ENCODE measurements at places on chromosomes 3 and 15.

- no peak for DNase-seq
Observed at GRCh38 chr3:151156618-151157216, 46.3 kb downstream of the GPR171 start.

DNA sequence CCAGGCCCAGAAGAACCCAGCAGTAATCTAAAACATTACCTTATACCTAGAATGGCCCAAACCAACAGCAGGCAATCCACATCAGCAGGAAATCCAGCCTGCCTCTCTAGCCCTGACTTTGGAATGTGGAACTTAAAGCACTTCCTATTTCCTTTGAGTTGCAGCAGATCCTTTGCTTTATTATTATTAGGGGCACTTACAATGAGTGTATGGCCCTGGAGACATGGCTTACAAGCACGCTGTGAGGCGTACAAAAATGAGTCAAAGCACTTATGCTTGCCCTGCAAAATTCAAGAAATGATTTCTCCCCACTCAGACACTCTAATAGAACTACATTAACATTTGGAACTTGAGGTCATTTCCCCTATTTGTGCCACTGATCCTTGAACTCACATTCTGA is 9.5 kb upstream of the KNSTRN start:
- no peak for DNase-seq

- no peak for DNase-seq
Observed at GRCh38 chr3:35946121-35946853, 307.0 kb downstream of the ARPP21 start.

DNA sequence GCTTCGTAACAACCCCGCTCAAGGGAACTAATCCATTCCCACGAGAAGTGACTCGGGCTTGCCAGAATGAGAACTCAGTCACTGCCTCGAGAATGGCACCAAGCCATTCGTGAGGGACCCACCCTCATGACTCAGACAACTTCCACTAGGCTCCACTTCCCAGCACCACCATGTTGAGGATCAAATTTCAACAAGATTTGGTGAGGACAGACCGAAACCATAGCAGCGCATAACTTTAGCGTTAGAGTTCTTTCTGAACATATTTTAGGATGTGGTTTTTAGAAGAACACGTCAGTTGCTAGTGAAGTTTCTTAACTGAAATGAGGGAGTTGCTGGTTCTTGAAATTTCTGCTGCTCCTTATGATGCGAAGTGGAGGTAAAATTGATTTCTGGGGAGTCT is 13.5 kb downstream of the PTPRG start:
- no peak for DNase-seq

DNA sequence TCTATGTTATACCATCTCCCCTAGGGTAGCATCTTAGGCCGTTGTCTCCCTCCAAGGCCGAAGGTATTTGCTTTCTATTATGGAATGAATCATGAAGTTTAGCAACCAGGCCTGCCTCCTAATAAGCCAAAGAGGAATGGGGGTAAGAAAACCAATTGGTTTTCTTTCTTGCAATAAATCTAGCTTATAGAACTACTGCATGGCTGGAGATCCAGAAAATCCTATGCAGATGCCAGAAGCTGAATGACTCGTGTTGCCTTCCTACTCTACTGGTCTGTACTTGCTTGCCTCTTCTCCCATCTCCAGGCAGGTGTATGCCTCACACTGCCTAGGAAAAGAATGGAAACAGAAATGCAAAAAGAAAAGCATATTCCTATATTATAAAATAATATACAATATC is 31.1 kb upstream of the IL16 start:
- no peak for DNase-seq

GRCh38 chr3:145286937-145287336 is 874.0 kb downstream of the PLOD2 start:
- no peak for DNase-seq

DNA sequence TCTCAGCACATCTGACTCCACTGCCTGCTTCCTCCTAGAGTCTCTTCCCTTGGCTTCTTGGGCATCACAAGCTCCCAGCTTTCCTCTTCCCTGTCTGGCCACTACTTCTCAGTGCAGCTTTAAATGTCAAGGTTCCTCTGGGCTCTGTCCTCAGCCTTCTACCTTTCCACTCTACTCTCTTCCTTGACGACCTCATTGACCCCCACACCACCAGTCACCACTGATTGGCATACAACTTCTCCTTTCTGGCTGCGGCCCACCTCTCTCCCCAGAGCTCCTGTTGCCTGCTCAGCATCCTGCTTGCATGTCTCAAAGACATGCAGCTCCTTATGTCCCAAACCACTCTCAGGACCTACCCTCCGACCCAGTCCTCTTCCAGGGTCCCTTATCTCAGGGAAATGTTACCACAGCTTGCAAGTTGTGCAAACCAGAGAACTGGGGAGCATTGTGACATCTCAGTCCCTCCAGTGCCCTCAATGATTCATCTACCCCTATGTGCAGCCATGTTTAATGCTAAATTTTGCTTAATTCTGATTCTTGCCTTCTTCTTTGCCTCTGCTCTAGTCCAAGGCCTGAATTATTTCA is 49.9 kb downstream of the TRPM1 start:
- no peak for DNase-seq

DNA sequence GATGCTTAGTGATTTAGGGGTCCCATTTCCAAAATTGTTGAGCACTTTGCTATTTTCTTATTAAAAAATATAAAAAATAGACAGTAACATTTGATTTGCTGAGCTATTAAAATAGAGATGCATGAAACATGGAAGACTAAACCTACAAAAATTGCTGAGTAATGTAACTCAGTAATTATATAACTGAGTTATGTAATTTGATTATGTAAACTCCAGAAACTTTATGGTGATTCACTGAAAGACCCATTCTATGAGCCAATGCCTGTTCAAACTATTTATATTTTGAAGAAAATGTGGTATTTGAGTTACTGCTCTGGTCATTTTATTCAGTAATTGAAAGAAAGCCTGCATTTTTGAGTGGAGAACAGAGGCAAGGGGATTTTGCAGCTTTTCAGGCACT is 1221.5 kb upstream of the ALCAM start:
- DNase-seq = no peak

- no peak for DNase-seq
Observed at GRCh38 chr15:60035344-60035743, 31.2 kb downstream of the FOXB1 start.

- no peak for DNase-seq
Observed at GRCh38 chr3:46065294-46065705, 38.0 kb upstream of the XCR1 start.

- no peak for DNase-seq
Observed at GRCh38 chr3:60086811-60087210, 1037.0 kb upstream of the CFAP20DC start.

DNA sequence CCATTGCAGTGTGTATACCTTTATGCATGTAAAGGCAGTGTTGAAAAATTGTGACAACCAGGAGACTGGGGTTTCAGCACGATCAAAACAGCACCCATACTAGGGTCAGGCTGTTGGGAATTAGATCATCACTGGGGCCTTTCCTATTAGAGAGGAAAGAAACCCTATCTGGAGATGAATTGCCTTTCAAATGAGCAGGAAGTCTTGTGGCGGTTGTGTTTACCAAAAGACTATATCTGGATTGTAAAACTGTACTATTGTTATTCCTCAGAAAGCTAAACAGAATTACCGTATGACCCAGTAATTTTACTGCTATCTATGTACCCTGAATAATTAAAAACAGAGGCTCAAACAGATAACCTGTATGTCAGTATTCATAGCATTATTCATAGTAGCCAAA is 10.1 kb downstream of the UBE2E1 start:
- no peak for DNase-seq

GRCh38 chr15:66884115-66884622 is 181.2 kb upstream of the SMAD3 start:
- DNase-seq = no peak

DNA sequence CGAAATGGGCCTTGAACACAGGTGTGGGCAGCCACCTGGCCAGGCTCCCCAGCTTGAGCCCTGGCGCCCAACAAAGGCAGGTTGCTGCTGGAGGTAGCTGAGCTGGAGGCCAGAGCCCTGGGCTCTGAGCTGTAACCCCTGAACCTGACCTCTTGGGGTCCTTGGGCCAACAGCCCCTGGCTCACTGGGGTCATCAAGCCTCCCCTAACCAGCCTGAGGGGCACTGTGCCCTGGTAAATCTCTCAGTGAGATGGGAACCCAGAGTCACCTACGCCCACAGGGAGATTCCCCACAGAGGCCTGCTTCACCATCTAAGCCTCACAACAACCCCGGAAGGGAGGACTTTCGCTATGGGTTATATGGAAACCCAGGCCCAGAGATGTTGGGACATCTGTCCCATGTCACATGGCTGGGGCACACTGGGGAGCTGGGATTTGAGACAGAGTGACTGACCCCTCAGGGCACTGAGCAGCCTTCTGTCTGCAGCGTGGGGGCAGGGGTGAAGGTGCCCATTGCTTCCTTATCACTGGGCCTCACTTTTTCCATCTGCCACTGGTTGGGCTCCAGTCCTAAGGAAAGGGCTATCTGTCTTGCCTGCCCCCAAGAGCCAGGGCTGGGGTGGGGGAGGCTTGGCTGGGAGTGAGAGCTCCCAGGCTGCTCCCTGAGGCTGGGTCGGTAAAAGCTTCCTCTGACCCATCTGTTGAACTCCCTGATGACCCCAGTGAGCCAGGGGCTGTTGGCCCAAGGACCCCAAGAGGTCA is 59.1 kb downstream of the IQSEC1 start:
- DNase-seq = no peak

- DNase-seq = no peak
Observed at GRCh38 chr3:15403495-15403894, 23.8 kb downstream of the METTL6 start.

DNA sequence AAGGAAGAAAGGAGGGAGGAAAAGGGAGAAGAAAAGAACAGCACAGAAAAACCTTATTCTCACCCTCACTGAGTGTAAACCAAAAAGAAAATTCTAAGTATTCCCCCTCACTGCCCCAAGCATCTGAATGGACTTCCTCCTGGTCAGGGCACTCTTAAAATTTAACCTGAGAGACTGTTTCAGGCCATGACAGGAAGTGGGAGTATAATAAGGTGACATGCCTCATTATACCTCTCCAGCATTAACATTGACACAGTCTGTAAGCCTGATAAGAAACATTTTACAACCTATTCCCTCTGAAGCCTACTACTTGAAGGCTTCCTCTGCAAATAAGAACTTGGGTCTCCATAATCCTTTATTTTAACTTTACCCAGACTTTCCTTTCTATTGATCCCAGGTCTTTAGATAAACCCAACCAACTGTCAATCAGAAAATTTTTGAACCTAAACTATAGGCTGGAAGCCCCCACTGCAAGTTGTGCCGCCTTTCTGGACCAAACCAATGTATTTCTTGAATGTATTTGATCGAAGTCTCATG is 41.7 kb downstream of the SLCO2A1 start:
- no peak for DNase-seq

DNA sequence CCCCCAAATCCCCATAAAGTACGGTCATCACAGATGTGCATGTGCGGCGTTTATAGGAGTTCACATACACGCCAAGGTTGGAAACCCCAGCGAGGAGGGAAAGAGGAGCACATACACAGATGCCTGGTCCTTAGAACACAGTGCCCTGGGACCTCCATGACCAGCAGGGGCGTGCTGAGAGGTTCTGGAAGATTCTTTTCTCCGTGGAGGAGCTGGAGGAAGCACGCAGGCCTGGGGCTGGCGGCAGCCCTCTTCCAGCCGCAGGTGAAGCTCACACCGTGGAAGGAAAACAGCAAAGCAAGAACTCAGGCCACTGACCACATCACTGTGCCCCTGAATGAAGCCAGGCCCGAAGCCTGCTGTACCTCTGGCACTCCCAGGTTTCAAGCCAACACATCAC is 61.0 kb upstream of the SEC61A1 start:
- no peak for DNase-seq

GRCh38 chr3:110419096-110419495 is 652.5 kb upstream of the NECTIN3 start:
- DNase-seq = no peak

DNA sequence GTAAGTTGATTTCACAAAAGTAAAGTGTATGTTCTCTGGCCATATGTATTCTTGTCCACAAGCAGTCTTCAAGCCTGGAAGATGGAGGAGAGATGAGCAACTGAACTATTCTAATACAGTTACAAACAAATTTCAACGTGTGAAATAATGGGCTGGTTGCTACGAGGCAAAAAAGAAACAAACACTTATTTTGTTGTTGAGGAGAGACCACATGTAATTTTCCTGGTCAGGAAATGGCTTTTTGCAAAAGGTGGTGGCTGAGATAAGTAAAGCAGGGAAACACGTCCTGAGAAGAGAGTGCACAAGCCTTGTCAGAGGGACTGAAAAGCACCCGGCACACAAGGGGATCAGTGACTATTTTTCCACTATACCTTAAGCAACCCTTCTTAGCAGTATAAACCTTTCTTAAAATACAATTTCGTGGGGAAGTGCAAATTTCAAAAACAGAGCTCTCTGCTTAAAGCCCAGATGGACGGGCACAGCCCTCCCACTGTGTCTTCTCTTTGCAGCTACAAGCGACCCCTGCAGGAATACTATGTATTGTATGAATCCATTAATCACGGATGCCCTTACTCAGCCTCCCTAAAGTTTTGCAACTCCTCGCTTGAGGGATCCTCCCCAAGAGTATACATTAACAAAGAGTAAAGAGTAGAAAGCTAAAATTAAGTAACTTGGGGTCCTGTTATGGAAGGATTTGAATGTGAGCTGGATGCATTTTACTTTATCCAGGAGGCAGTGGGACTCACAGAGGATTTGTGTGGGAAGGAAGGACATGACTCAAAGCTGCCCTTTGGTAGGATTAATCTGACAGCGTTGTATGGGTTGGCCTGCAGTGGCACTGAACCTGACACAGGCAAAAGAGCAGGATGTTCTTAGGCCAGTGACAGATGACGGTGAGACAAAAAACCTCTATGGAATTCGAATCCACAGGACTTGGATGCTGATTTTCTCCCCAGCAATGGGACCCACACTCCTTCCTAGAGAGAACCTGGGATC is 253.7 kb downstream of the IL5RA start:
- DNase-seq = no peak

DNA sequence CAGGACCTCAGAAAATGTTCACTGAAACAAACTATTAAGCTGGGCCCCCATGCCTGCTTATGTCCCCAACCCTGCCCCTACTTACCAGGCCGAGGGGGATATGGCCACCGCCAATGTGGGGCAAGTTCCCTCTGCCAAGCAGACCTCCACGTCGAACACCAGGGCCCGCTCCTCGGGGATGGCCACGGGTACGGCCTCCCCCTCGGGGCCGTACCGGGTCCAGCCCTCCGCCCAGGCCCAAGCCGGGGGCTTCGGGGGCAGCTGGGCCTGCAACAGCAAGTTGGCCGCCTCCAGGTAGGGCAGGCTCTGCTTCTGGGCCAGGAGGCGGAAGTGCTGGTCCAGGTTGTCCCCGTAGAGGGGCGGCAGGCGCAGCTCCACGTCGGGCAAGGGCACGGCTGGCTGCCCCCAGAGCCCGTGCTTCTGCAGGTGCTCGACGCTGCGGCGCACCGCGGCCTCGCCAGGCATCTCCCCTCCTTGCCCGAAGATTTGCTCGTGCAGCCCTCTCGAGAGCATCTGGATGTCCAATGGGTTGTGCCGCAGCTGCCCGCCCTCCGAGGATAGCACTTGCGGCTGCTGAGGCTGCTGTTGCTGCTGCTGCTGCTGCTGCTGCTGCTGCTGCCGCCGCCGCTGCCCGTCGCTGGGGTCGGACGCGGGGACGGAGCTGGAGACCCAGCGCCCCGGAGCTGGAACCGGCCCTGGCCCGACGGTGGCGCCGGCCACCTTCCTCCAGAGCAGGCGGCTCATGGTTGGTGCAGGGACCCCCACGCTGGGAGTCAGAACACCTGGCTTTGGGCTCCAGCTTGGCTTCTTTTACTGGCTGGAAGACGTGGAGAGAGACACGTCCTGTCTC is 1.4 kb downstream of the POLG start:
- DNase-seq = no peak

Measured in anterior cingulate cortex (tissue), 58 donors.